Brain pericyte (primary cell): ENCODE measurements at places on chromosomes 11 and 22.

GRCh38 chr11:77126861-77127234, 1.2 kb upstream of the MYO7A start:
- no peak for DNase-seq

DNA sequence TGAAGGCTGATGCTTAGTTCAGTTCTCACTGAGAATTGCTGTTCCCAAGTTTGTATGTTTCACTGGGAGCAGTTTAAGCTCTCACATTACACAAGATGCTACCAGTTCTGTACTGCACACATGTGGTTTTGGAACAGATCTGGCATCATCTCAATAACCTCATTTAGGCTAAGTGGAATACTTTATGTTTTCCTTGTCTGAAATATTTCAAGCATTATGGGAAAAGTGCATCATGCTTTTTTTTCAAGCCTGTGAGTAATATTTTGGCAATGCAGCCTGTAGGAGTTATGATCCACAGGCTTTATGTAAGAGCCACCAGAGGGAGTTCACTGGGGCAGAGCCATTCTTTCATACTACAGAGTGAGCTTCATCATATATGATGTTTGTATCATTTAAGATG, 141.5 kb downstream of the OR4C45 start:
- DNase-seq, result no peak

DNA sequence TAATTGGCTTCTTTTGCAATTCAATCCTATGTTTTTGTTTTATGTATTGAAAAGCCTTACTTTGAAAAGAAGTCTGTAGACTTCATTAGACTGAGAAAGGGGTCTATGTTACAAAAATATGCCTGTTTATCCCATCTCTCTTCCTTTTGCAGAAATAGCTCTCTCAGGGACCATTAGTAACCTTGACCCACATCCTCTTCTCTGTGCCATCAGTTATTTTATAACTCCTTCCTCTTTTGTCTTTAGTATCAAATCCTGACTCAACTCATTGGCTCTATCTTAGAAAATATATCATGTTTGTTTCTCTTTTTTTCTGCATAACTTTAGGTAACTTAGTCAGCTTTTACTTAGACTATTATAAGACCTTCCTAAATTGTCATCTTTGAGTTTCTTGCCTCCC, 20.3 kb downstream of the ZC3H12C start:
- DNase-seq, result no peak

GRCh38 chr11:134082990-134083389, 14.1 kb downstream of the JAM3 start:
- no peak for DNase-seq

DNA sequence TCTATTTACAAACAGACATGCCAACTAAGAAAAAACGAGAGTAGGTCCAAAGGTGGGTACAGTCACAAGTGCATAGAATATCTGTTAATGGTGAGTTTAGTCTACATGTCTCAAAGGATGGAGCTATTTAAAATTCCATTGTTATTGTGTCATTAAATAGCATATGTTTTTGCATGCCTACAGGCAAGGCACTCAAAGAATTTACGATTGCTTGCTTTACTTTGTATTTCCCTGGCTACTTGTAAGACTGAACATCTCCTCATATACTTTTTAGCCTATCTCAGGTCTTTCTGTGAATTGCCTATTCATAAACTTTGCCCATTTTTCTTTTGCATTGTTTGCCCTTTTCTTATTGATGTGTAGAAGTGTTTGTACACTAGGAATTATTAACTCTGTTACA, 39.7 kb downstream of the DEUP1 start:
- DNase-seq, result no peak

DNA sequence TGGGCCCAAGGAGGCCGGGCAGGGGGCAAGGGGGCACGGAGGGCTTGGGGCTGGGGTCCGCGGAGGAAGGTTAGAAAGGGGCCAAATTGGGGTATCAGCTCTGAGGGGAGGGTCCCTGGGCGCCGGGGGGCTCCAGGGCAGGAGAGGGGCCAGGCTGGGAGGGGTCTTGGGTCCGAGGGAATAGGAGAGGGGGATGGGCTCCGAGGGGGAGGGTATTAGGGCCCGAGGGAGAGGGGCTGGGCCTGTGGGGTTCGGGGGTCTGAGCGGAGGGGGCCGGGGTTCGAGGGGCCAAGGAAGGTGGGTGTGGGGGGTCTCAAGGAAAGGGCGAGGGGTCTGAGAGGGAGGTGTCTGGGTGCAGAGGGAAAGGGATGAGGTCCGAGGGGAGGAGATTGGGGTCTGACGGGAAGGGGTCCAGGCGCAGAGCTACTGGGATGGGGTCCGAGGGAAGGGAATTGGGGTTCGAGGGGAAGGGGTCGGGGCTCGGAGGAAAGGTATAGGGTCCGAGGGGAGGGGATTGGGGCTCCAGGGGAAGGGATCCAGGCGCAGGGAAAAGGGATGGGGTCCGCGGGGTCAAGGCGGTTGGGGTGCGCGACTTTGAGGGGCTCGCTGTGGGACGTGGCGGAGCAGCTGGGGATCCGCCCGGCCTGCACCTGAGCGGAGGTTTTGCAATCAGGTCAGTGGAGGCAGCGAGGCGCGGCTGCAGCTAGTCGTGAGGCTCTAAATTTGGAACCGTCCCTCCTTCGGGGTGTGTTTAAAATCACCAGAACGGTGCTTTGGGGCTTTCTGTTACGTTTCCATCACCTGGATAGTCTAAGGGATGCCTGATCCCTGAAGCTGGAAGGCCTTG, 728 bp downstream of the CTTN start:
- no peak for DNase-seq

GRCh38 chr11:13760115-13760514, 91.6 kb downstream of the FAR1 start:
- DNase-seq, result no peak

DNA sequence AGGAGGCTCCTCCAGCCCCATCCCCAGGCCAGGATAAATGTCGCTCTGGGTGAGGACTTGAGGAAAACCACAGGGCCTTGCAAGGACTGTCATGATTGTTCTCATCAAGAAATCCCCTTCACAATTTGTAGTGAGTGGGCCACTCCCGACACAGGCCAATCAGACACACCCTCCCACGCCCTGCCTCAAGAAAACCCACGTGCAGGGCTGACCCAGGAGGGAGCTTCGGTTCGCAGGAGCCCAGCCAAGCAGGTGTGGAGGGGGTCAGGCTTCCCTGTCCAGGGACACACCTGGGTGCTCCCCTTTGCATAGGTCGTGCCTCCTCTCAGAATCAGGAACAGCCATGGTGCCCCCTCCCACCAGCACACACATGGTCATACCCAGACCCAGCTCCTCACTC, 43.2 kb downstream of the SHANK2 start:
- DNase-seq, result no peak

DNA sequence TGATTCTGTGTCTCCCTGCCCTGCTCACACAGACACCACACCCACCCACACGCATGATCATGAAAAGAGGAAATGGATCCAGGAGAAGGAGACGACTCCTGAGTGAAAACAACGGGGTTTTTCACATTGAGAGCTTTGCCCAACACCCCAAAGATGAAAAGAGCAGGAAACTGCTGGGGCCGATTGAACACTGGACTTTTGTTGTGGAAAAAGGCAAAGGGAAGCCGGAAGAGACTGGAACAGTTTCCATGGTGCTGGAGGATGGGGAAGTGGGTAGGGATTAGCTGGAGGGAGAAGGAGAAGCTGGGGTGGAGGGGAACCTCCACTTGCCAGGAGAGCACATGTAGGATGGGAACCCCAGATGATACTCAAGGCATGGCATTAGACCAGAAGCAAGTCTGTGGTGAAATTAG, 5.2 kb upstream of the SLC43A3 start:
- DNase-seq, result no peak

DNA sequence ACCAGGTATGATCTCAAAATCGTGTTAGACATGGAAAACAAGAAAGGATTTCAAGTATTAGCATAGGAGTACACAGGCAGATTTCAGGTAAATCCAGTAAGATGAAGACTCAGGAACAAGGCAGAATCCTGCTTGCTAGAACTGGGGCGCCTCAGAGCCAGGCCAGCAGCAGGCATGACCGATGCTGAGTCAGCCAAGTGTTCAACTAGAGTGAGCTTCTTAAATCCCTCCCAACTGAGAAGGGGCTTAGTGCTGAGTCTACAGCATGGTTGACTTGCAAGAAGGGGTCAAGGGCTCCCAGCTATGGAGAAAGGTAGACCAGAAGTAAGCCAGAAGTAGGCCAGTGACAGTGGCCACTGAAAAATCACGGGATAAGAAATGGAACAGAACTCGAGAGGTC, 12.4 kb downstream of the GRAP2 start:
- DNase-seq, result no peak

GRCh38 chr11:94721565-94722292, 46.4 kb upstream of the AMOTL1 start:
- DNase-seq, result no peak

GRCh38 chr11:110691926-110692325, 20.3 kb downstream of the ARHGAP20 start:
- no peak for DNase-seq

DNA sequence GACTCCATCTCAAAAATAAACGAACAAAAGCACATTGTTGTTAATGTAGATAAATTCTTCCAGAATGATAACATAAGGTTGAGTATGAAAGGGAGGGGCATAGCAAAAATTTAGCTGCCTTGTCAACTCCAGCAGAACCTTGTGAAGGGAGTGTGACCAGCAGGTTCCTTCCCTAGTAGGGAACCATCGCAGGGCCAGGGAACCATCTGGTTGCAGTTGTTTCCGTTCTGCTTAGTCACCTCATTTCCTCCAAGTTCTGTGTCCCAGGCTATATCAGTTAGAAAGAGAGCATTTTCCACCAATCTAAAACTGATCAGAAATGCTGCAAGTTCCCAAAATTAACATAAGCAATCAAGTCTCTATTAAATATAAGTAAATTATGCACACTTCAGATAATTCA, 126.7 kb upstream of the BLID start:
- no peak for DNase-seq

GRCh38 chr11:121282386-121282785, 10.2 kb upstream of the SC5D start:
- no peak for DNase-seq

DNA sequence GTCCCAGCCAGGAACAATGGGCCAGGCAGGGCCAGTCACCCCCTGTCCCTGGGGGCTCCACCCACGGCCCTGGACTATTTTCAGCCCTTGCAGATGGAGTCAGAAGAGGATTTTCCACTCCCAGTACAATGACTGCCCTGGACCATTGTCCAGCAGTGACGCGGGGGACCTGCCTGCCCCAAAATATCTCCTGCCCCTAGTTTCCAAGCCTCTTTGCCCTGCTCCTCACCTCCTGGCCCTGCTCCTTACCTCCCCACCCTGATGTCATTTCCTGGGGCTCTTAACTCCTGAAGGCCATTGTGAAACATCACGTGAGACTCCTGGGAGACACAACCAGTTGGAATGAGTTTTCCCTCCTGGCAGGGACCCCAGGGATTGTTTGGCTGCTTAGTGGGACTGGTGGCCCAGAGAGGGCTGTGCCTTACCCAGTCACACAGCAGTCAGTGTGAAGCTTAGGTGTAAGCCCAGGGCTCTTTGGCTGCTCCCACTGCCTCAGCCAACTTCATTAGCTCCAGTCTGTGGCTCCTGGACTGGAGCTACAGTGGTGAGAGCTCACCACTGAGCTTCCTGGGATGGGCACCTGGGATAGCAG, 22.2 kb downstream of the P2RY2 start:
- DNase-seq, result no peak

DNA sequence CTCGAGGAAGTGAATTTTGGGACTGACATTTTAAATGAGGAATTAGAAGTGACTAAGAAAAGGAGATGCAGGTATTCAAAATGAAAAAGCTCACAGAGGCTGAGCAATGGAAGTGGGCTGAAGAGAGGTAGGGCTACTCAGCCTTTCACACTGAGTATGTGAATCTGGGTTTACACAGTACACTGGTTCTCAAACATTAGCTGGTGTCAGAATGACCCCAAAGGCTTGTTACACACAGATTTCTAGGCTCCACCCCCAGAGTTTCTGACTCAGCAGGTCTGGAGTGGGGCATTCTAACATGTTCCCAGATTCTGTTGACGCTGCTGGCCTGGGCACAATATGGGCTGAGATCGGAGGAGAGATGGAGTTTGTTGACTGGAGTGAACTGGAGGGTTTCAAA, 32.8 kb downstream of the CADM1 start:
- DNase-seq, result no peak

- DNase-seq, result no peak
Observed at GRCh38 chr22:20494978-20495860, at the start of gene KLHL22. Gene KLHL22, minus strand, starts transcription at chr22:20495795. Its CDS starts 6,584 bp downstream, at chr22:20489211.

- DNase-seq, result no peak
Observed at GRCh38 chr11:78213526-78214330, 25.0 kb downstream of the USP35 start.

DNA sequence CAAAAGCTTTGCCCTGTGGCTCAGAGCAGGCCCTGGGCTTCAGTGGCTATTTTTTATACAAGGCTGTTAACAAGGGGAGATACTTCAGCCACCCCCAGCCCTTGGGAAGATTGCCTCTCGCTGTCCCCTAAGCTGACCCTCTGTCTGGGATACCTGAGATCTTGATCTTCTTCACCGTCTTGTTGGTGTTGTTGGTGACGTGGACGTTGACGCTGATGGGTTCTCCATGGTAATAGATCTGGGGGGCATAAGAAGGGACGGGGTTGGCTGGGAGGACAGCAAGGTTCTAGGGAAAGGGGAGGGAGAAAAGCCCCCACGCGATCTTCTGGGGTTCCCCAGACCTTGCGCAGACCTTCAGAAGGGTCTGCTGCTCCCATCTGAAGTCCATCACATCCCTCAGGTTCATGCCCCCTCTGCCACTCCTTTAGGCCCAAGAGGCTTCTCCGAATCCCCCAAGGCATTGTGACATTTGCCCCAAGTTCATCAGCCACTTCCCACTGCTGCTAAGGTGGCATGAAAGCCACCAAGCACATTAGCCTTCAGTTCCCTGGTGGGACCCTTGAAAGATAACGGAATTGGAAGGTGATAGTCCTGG, 36.7 kb downstream of the TPBGL start:
- no peak for DNase-seq
